AML-193 (cell line): ENCODE measurements at places on chromosomes 3 and 15.

DNA sequence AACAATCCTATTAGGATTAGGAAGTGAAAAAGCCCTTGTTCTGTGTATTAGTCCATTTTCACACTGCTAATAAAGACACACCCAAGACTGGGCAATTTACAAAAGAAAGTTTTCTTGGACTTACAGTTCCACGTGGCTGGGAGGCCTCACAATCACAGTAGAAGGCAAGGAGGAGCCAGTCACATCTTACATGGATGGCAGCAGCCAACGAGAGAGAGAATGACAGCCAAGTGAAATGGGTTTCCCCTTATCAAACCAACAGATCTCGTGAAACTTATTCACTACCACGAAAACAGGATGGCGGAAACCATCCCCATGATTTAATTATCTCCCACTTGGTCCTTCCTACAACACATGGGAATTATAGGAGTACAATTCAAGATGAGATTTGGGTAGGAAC, 248.2 kb upstream of the KCNMB2 start:
- DNase-seq: no peak

DNA sequence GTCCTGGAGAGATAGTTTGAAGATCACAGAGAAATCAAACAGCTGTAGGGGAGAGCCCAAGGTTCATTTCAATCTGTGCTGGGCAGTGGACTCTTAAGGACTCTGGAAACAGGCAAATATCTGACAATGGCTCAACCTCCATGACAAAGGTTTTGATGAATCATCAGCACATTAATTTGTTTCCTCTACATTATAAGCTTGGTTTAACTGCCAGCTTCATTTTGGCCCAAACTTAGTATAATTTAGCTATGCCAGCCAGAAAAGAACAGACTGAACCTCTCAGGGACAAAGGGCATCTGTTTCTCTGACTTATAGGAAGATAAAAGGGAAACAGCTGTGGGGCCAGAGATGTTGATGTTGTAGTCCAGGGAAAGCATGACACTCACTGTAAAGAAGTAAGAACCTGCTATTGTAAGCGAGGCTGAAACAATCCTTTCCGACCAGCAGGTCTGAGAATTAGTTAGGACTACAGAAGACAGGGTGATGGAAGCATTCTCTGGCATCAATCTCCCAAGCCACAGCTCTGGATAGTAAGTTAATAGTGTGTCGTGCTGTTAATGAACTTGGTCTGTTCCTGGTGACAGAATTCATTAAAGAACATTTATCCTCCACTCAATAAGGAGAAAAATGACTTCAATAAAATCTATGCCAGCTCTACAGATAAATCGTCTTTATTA, 110.1 kb downstream of the KCNMB2 start:
- no peak for DNase-seq

- DNase-seq: no peak
Observed at GRCh38 chr3:20583648-20584047, 397.6 kb upstream of the SGO1 start.

DNA sequence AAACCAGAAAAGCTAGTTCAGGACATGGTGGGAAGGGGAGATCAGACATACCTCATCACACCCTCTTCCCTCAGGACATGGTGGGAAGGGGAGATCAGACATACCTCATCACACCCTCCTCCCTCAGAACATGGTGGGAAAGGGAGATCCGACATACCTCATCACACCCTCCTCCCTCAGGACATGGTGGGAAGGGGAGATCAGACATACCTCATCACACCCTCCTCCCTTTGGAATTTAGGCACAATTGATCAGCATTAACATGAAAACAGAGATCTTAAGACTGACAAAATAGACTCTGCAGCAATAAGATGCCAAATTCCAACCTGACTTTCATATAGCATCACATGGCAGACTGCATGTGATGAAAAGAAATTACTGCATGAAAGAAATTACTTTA, 412.7 kb upstream of the ZNF717 start:
- no peak for DNase-seq

DNA sequence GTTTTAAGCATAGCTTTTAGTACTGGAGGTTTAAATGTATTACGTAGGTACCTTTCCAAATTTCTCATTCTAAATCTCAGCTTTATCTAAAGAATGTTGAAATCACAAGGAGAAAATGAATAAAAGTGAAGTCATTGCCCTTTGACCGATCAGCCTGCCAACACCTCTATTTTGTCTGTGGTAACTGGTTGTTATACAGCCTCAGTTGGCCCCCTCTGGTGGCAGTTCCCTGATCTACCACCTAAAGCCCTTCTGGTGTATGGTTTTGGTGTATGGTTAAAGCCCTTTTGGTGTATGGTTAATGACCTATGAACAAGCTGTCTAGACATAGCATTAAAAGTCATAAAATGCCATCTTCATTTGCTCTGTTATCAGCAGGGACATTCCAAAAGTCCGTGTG, 378.2 kb upstream of the AZI2 start:
- DNase-seq: peak; percentile 18

GRCh38 chr3:125319765-125320164, 55.4 kb downstream of the ZNF148 start:
- no peak for DNase-seq
